ENCODE measurements at places on chromosomes 2 and 18.

GRCh38 chr18:63514888-63515678 is 27.1 kb upstream of the SERPINB12 start:
- no peak for DNase-seq

GRCh38 chr2:10465910-10466309 is 17.8 kb upstream of the ODC1 start:
- no peak for DNase-seq

- DNase-seq: peak; percentile 98
Observed at GRCh38 chr18:57084331-57085271, 62.3 kb upstream of the BOD1L2 start.

- DNase-seq: no peak
Observed at GRCh38 chr18:57904535-57904934, 101.4 kb upstream of the ATP8B1 start.

DNA sequence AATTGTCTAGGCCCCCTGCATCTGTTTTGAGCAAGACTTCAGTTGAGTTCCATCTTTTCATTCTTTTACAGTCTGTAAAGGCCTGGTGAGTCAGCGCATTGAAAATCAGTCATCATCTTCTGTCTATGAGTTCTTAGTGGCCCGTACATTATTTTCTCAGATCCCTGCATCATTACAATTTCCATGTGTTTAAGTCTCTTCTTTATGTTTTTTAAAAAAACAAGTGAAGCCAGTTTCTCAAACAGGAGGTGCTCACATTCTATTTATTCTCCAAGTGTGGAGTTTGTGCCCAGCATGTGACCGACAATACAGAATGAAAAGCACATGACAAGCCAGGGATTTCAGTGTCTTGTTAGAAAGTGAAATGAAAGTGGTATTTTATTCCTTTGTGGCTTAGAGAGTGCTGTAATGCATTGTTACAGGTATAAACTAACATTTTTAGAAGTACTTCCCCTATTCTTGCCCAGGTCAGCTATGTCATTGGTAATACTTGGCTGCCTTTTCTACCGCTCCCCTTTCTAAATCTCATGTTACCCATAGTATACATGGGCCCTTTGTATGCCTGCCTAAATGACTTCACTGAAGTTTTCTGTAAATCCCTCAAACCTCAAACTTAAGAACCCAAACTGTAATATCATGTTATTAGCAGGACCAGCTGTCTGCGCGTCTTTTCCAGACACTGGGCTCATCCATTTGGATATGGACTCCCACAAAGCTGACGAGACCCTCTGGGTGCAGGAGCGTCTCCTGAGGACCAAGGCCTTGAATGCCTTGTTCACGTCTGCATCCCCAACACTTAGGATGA is 67.6 kb downstream of the FEZ2 start:
- peak; percentile 54 for DNase-seq

DNA sequence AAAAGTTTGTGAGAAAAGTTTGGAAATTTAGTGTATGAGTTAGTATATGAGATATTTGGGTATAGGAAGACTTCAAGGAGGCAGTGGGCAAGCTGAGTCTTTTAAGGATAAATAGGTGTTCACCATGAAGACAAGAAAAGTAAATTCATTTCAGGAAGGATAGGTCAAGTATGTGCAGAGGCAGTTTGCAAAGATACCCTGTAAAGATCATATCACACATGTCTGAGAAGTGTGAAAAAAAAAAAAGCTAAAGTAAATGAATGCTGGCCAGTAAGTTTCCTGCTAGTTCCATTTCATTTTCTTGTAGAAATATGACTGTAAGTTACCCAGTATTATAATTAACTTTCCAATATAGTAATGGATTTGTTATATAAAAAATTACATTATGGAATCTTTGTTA is 131.0 kb downstream of the PHLPP1 start:
- DNase-seq: no peak

- no peak for DNase-seq
Observed at GRCh38 chr2:220396287-220396686, 768.9 kb downstream of the SLC4A3 start.

DNA sequence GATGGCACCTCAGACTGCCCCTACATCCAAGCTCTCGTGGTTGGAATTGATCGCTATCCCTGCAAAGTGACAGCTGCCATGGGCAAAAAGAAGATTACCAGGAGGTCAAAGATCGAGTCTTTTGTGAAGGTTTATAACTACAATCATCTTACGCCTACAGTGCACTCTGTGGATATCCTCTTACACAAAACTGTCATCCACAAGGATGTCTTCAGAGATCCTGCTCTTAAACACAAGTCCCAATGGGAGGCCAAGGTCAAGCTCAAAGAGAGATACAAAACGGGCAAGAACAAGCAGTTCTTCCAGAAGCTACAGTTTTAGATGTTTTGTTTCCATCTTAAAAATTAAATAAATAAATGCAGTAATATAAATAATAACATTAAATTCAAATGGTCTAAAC is 45.4 kb downstream of the INO80D start:
- no peak for DNase-seq

DNA sequence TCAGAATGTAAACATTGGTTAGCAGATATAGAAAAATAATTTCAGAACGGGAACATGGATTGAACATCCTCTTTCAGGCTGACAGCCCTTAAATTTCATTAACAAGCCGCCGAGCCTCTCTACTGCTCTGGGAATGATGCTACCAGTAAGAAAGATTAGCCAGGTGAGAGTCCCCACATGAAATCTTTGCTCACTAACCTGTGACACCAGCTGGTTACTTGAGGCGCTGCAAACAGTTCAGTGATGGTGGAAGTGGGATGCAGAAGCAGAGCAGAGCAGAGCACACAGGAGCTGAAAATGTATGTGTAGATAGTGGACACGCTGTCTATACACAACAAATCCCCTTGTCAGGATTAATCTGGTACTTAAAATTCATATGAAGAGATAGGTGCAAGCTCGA is 721.1 kb downstream of the DPP10 start:
- DNase-seq: no peak

DNA sequence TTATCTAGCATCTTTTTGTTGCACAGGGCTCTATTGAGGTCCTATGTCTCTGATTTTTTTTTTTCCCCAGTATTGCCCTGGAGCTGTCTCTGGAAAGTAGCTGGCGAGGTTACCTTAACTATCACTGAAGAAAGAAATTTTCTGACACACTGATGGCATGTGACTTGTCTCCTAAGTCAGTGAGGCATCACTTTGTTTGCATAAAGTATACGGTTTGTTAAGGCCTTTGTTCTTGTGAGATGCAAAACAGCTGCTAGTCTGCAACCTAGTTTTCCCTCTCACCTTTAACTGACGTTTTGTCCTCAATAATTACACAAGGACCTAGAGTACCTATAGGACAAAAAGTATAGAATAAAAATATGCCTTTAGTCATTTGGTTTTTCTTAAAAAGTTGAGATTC is 41.8 kb downstream of the UBXN4 start:
- no peak for DNase-seq

DNA sequence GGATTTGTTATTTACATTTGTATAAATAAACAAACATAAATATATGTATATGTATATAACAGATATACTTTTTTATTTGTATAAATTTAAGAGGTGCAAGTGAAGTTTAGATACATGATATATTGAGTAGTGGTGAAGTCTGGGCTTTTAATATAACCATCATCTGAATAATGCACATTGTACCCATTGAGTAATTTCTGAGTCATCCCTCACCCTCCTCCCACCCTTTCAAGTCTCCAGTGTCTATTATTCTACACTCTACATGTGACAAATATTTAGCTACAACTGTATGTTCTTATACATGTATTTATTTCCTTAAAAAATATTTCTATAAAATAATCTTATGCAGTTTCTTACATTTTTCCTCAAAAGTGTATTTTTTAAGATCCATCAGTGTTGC is 358.7 kb upstream of the TFPI start:
- DNase-seq: no peak

GRCh38 chr2:99888617-99889016 is 253.8 kb downstream of the AFF3 start:
- no peak for DNase-seq

DNA sequence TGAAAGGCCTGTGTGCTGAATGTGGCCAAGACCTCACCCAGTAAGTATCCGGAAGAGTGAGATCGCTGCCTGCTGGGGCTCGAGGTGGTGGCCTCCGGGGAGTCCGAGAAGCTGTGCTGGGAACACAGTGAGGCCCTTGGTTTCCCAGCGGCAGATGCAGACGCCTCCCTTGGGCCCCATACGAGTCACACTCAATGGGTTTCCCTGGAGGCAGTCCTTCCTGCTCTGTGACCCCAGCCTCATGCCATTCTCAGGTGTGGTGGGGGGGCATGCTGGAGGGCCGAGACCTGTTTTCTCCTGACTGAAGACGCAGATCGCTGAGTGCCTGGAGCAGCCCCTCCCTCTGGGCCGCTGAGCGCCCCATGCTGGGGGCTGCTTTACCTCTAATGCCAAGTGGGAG is 15.7 kb downstream of the CTDP1 start:
- no peak for DNase-seq
